Head of caudate nucleus (tissue), 42 donors: ENCODE measurements at places on chromosomes 2 and 18.
A peak's percentile ranks its signal among the peaks of the same experiment; 100 is the strongest.

DNA sequence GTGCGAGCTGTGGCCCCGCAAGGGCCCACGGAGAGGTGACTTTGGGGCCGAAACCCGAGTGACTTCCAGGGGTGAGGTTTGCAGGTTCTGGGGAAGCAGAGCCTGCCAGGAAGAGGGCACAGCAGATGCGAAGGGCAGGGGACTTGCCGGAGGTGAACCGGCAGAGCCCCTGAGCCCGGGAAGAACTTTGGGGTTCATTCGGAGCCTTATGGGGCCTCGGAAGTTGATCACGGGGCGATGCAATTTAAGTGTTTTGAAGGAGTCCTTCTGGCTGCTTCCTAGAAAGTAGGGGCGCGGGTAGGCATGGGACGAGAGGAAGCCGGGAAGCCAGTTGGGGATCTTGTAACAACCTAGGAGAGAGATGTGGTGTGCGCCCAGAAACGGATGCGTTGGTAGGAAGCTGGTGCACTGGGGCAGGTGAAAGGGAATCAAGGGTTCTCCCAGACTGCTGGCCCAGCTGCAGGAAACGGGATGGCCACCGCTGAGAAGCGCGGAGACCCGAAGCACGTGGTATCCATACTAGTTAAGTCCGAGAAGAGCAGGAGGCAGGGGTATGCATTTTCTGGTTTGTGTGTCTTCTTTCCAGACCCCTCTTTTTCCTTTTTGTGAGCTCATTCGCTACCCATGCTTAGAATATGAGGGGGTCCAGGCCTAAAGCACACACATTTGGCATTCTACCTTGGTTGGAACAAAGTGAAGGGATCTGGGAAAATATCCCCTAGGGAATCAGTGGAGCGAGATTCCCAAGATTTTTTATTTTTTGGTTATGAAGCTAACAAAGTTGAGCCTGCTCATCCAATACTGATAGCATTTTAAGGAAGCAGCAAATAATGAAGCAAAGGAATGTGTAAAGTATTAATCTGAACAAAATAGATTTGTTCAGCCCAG is 758 bp downstream of the SCLY start:
- peak; percentile 21 for DNase-seq

DNA sequence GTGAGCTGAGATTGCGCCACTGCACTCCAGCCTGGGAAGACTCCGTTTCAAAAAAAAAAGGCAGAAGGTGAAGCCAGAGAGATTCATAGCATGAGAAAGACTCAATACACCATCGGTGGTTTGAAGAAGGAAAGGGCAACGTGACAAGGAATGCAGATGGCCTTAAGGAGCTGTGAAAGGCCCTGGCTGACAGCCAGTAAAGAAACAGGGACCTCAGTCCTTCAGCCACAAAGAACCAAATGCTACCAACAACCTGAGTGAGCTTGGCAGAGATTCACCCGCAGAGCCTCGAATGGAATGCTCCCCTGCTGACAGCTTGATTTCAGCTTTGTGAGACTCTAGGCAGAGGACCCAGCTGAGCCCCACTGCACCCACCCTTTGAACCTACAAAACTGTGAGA is 154.9 kb upstream of the NDUFV2 start:
- no peak for DNase-seq

- no peak for DNase-seq
Measured at GRCh38 chr2:31032475-31032874, 105.8 kb downstream of the GALNT14 start.

GRCh38 chr2:3597567-3597966 is 2.7 kb downstream of the COLEC11 start:
- DNase-seq: no peak

- no peak for DNase-seq
Measured at GRCh38 chr2:20164061-20164733, 60.7 kb downstream of the SDC1 start.
